ENCODE measurements at places on chromosomes 16 and 17.

- no peak for DNase-seq
Observed at GRCh38 chr17:81568416-81568815, 16.3 kb upstream of the FAAP100 start.

- DNase-seq: no peak
Observed at GRCh38 chr17:48995304-48995973, 1.7 kb upstream of the IGF2BP1 start.

- DNase-seq: no peak
Observed at GRCh38 chr17:47203984-47204721, 5.0 kb upstream of the MYL4 start.

DNA sequence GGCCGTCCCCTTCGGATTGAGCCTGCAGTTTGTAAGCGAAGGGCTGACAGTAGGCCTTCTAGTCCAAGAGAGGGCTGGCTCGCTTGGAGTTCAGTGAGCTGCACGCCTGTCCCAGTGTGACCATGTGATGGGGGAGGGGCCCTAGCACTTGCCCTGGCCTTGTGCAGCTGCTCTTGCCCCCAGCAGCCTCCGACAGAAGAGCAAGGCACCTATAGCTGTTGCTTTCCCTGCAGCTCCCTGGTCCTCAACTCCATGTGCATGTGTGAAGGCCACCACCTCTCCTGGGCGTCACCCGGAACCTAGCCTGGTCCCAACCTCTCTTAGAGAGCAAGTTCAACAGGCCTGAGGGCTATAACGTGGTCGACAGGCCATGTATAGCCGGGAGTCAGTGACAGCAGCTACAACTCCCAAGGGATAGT lies 5.6 kb downstream of the SPHK1 start:
- no peak for DNase-seq

DNA sequence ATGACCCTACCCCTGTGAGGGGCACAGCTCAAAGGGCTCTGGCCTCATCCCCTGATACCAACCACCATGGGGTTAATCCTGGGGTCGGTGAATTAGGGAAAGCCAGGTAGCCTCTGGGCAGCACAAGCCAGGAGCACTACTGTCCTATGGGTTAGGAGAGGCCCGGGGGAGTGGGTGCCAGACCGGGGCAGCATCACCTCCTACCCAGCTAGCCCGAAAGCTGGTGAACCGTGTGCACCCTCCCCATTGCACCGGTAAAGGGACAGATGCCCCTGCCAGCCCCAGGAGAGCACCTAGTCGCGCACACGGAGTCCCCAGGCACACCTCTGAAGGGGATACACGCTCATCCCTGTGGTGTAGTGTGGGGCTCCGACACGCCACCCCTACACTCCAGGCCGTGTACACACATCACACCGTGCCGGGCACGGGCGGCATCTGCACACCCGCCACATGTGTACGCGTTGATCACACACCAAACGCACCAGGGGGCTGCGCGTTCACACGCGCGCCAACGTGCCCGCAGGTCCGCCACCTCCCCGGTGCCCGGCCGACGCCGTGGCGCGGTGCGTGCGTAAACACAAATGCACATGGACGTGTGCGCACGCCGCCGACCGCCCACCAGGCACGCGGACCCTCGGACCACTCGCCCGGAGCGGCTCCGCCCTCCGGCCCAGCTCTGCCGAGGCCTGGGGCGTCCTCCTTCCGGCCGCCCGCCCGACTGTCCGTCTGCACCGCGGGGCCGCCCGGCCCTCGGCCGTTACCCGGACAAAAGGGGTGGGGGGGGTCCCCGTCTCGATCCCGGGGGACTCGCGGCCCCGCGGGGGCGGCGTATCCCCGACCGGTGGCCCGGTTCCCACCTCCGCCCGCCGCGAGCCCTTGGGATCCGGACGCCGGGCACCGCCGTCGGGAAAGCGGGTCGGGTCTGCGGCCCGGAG lies 785 bp downstream of the UBALD1 start:
- DNase-seq: no peak

GRCh38 chr16:3745751-3746355 lies 28.5 kb upstream of the TRAP1 start:
- no peak for DNase-seq

GRCh38 chr16:68737046-68737729 lies at the start of gene CDH1:
TSS of gene CDH1 (plus strand) at chr16:68737292. CDS start at chr16:68737416, 124 bp downstream.
- no peak for DNase-seq

DNA sequence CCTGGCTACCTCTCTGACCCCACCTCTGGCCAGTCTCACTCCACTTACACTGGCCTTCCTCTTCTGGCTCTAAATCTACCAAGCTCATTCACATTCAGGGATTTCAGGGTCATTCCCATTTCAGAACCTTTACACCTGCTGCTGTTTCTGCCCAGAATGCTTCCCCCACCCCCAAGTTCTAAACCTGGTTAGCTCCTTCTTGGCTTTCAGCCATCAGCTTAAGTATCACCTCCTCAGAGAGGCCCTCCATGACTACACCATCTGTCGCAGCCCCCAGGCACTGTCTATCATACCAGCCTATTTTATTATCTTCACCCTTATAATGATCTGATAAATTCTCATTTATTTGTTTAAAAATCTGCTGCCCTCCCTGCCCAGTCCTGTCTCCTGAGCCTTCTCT lies 23.3 kb upstream of the NGFR start:
- no peak for DNase-seq

DNA sequence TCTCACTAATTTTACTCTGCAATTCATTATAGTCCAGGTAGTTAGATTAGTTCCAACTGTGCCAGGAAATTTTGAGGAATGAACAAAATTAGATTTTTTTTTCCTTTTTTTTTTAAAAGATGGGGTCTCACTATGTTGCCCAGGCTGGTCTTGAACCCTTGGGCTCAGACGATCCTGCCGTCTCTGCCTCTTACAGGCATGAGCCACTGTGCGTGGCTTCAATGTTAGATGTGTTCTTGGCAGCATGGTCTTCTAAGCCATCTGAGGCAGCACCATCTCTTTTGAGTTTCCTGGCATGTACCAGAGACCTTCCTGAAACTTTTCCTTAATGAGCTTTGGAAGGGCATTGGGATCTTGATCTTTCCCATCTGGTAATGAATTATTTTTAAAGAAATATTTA lies 2.6 kb upstream of the AHSP start:
- no peak for DNase-seq

DNA sequence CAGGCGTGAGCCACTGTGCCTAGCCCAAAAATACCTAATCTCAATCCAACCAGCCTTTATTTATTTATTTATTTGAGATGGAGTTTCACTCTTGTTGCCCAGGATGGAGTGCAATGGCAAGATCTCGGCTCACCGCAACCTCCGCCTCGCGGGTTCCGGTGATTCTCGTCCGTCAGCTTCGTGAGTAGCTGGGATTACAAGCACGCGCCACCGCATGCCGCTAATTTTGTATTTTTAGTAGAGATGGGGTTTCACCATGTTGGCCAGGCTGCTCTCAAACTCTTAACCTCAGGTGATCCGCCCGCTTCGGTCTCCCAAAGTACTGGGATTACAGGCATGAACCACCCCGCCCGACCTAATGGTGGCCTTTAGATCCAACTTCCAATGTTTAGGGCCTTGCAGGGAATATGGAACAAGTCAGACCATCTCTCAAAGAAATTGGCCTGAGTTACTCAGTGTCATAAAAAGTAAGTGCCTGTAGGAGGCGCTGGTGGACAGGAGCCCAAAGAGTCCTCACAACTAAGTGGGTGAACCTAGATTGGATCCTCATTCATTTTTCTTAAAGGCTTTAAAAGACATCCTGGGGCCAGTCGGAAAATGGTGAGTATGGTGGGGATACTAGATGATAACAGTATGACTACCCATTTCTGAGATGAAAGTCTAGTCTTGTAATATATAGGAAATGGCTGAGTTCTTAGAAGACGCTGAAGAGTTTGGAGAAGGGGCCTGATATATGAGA lies 4.6 kb downstream of the ZSCAN10 start:
- no peak for DNase-seq

GRCh38 chr16:1791943-1792812 lies 1.3 kb downstream of the IGFALS start:
- no peak for DNase-seq

GRCh38 chr16:89522287-89522686 lies 14.1 kb downstream of the SPG7 start:
- no peak for DNase-seq

GRCh38 chr16:8885674-8886592 lies 3.8 kb downstream of the LITAFD start:
- DNase-seq: no peak

DNA sequence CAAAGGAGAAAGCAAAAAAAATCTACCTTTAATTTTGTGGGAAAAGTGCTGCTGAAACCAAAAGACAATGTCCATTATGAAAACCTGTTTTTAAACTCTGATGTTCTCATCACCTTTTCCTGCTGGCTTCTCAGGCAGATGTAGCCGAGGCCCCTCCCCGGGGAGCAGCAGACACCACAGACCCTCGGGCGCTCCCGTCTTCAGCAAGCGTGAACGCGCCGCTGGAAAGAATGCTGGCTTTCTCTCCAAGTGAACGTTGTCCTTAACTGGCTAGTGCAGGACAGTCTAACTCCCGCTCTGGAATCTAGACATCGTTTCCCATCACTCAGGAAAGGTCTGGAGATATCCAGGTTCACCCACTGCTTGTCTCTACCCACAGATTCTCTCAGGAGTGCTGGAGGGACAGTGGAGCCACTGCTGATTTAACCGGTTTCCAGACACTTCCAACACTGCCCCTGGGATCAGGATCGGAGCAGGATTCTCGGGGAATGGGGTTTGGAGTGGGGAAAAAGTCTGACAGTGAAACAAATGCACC lies 211.2 kb downstream of the RBFOX3 start:
- DNase-seq: no peak

- DNase-seq: no peak
Observed at GRCh38 chr16:85448557-85449190, 164.4 kb upstream of the GSE1 start.

GRCh38 chr17:13558588-13558987 lies 43.1 kb downstream of the HS3ST3A1 start:
- DNase-seq: no peak

DNA sequence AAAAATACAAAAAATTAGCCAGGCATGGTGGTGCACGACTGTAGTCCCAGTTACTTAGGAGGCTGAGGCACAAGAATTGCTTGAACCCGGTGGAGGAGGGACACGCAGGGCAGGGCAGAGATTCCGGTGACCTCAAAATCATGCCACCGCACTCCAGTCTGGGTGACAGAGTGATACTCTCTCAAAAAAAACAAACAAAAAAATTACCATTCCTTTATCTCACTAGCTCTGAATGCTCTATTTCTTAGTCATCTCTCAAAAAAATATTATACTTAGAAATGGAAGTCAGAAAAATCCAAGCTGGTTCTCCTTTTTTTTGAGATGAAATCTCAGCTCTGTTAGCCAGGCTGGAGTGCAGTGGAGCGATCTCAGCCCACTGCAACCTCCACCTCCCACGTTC lies 40.8 kb downstream of the SPOP start:
- DNase-seq: no peak

GRCh38 chr17:50222922-50223321 lies 21.5 kb upstream of the COL1A1 start:
- DNase-seq: no peak

- DNase-seq: no peak
Observed at GRCh38 chr17:79485991-79486390, 124.9 kb downstream of the RBFOX3 start.

- no peak for DNase-seq
Observed at GRCh38 chr16:1287982-1288670, 21.3 kb upstream of the UBE2I start.

GRCh38 chr16:57614944-57615343 lies 13.5 kb upstream of the ADGRG1 start:
- no peak for DNase-seq

GRCh38 chr17:82860606-82861392 lies 21.0 kb upstream of the ZNF750 start:
- DNase-seq: no peak

- DNase-seq: peak; percentile 84
Observed at GRCh38 chr17:15257258-15257788, 7.8 kb downstream of the PMP22 start.

DNA sequence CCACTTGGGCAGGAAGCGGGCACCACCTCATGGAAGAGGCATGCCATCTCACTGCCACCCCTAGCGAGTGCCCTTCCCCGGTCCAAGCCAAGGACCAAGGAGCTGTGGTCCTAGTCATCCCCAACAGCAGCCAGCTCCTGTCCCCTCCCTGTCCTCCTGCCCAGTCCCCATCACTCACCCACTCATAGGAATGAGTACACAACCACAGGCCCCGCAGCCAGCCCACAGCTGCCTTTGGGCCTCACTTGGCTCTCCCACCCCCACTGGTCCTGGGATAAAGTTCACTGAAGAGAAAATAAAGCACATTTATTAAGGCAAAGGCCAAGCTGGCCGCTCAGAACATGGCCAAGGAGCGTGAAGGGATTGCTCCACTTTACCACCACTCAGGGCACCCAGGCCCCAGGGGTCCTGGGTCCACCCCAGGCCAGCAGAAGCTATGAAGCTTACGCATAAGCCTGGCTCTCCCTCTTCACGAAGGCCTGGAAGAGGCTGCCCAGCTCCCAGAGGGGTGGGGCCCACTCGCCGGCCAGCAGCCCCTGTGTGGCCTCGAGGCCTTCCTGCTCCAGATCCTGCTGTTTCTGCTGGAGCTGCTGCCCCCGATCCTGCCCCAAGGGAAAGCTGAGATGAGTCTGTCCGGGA lies 3.6 kb downstream of the SCRN2 start:
- DNase-seq: no peak

- peak; percentile 67 for DNase-seq
Observed at GRCh38 chr17:50564916-50565315, 4.4 kb downstream of the CACNA1G start.

DNA sequence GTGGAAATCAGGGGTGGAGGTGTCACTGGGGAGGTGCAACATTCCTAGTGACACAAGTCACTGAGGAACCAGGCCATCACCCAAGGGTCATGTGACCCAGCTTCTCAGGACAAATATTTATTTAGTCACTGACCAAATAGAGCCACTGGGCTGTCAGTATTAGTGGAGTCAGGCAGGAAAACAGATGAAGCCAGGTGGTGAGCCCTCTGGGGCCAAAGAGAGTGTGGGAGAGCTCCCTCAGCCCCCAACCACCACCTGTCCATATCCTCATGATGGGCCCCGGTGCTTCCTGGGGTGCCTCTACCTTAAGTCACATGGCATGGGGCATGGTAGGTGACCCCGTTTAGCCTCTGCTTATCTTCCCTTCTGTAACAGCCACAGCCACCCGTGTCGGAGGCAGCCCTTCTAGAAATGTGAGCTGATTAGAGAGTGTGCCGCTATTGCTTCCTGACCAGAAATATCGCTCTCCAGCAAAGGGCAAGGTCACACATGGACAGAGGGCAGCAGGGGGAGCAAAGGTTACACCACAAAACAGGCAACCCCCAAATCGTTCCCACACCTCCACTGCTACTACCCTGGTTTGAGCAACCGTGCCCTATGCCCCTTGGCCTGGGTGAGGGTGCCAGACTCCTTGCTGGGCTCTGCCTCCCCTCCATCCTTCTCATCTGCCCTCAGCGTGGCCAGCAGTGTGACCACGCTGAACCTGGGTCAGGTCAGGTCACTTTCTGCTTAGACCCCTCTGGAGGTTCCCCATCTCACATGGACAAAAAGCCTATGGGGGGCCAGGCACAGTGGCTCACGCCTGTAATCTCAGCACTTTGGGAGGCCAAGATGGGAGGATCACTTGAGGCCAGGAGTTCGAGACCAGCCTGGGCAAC lies 8.6 kb upstream of the AKTIP start:
- DNase-seq: no peak

All from occipital lobe (tissue), 3 donors.